ENCODE measurements at places on chromosomes 12 and 14.

- DNase-seq: no peak
These were observed 68.1 kb upstream of the TSPAN11 start for GRCh38 chr12:30858471-30858870.

- DNase-seq: no peak
These were observed 53.2 kb upstream of the PKP2 start for GRCh38 chr12:32949815-32950214.

DNA sequence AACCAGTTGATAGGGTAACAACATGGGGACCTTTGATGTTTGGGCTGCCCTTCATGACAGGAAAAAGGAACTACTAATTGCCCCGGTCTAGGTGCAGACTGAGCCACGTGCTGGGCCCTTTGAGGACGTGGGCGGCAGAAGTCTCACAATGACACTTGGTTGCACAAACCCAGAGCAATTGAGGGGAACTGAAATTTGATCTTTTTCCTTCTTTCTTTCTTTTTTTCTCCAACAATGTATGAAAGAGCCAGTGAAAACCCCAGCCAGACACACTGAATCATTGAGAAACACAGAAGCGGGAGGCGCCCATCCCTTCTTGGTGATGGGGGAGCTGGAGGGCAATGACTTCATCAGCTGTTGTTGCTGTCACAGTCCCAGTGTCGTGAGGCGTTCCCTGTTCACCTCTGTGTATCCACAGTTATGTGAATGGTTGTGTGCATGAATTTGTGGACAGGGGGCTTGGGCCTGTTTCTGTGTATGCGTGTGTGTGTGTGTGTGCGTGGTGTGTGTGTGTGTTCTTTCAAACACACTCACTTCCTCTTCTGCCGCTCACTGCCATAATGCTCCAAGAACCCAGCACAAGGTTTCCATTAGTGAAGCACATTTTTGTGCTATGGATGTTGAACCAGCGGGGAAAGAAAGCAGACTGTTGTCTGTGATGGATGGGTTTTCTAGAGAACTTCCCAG lies 137.5 kb upstream of the CCND2 start:
- peak; percentile 83 for DNase-seq

DNA sequence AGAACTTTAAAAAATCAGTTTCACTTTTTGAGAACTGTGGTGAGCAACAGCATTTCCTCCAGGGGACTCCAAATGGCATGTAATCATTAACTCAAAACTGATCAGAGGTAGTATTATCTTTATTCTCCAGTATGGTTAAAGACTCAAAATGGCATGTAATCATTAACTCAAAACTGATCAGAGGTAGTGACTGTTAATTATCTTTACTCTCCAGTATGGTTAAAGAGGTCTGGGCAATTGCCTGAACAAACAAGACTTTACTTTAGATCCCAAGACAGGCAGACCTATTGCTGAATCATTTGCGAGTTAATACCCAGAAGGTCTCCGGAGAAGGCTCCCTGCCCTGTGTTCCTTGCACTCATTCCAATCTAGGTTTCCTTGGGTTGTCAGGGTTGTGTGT lies 6.6 kb upstream of the ACADS start:
- DNase-seq: no peak

- DNase-seq: no peak
These were observed 1.7 kb downstream of the NDRG2 start for GRCh38 chr14:21023174-21023573.

DNA sequence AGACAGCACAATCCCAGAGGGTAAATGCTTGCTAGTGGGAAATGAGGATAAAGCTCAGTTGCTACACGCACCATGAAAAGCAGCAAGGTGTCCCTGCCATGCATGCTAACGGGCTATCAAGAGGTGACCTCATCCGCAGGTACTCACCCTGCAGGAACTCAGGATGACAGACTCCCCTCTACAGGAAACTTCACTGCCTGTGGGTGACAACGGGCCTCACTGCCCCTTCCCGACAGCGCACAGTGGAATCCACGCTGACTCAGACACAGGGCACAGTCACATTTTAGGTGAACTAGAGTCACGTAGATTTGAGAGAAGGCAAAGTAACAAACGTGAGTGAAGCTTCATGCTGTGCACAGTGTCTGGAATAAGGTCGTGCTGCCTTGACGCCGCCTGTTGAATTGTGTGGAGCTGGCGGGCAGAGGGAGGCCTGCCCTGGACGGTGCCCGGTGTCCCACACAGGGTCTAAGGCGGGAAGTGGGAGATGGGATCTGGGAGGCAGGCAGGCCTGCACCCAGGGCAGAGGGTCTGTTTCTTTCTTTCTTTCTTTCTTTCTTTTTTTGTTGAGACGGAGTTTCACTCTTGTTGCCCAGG lies 331.8 kb downstream of the TMEM132D start:
- no peak for DNase-seq

GRCh38 chr12:127334912-127335644 lies 931.9 kb upstream of the TMEM132C start:
- no peak for DNase-seq

DNA sequence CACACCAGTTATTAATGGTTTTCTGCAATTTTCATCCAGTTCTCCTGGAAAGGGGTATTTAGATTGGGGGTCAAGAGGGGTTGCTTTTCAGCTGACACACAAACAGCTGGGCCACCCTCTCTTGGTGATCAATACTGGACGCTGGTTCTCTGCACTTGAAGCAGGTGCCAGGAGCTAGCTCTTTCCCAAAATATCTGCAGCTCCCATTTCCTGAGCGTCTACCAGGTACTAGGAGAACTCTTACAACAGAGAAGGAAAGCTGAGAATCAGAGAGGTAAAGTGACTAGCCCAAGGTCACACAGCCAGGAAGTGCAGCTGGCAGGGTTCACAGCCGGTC lies 1.2 kb downstream of the TESC start:
- no peak for DNase-seq

- DNase-seq: no peak
These were observed 681.0 kb downstream of the NRXN3 start for GRCh38 chr14:78851189-78851588.

GRCh38 chr14:100388103-100389054 lies 65.2 kb downstream of the SLC25A47 start:
- no peak for DNase-seq

DNA sequence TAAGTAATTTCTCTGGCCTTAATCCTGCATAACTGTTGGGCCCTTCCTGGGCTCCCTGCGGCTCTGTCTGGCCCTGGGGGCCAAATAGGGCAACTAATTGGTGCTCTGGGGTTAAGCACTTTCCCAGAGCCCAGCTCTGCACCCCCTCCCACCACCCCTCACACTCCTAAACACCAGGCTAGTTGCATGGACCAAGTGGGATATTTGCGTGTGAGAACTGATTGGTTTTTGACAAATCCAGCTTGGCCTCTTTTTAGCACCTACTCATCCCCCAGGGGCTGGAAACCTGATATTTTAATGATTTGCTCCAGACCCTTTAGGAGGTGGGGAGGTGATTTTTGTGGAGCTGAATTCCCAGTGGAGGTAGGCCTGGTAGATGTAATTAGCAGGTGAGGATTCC lies 91.9 kb downstream of the DICER1 start:
- no peak for DNase-seq

GRCh38 chr12:32698285-32698684 lies 19.2 kb downstream of the DNM1L start:
- DNase-seq: no peak

- no peak for DNase-seq
These were observed 206.3 kb upstream of the C14orf180 start for GRCh38 chr14:104373055-104373854.

- DNase-seq: no peak
These were observed 22.8 kb downstream of the GALNT8 start for GRCh38 chr12:4743046-4743445.

- DNase-seq: no peak
These were observed 1.7 kb downstream of the HECTD1 start for GRCh38 chr14:31205681-31206535.

DNA sequence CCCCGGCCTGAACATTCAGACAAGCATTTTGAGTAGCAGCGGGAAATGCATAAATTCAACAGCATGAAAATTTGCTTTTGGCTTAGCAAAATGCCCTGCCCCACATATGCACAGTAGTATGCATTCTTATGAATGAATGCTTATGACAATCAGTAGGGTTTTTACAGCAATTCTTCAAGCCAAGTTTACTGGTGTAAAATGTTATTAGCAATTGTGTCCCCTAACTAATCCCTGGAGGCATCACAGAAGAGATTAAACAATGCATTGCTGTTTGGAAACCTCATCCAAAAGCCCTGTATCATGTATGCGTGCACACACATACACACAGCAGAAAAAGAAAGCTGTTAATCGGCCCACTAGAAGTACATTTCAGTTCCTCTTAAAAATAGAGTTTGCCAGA lies 406.5 kb downstream of the LRIG3 start:
- DNase-seq: no peak

DNA sequence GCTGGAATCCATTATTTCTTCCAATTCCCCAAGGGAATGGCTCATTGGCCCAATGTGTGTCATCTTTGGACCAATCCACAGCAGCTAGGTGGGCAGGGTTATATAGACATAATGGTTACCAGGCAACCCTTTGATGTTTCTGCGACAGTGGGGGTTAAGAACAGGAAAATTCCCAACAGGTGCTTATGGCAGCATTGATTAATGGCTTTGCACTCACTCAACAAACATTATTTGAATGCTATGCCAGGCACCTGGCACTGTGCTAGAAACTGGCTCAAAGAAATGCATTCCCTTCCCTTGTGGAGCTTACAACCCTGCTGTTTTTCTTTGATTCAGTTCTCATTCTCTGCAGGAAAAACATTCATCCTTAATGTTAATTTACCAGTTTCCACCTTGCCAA lies 1221.0 kb downstream of the AACS start:
- no peak for DNase-seq

DNA sequence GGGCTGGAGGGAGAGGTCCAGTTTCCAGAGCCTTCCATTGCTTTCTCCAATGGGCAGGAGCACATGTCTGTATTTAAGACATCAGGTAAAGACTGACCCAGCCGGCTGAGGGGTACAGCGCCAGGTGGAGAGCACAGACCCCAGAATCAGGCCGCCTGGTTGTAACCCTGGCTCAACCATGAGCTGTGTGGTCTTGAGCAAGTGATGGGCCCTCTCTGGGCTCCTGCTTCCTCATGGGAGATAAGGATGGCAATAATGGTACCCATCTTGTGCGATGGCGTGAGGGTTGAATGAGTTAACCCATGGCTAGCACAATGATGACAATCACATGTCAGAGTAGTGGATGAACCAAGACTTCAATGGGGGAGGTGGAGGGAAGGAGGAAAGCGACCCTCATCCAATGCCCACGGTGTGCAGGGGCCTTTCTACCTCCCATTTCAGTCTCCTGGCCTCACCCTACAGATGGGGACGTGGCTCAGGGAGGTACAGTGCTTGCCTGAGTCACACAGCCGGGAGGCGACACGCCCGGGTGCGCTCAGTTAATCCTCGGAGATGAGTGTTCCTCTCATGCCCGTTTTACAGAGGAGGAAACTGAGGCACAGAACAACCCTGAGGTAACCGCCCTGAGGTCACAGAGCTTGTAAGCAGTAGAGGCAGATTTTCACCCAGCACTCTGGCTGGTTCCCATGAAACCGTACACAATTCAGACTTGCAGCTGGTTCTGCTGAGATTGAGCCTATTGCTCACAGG lies 163.9 kb downstream of the RBM19 start:
- DNase-seq: no peak

GRCh38 chr14:104689881-104690711 lies 678 bp downstream of the INF2 start:
- no peak for DNase-seq

DNA sequence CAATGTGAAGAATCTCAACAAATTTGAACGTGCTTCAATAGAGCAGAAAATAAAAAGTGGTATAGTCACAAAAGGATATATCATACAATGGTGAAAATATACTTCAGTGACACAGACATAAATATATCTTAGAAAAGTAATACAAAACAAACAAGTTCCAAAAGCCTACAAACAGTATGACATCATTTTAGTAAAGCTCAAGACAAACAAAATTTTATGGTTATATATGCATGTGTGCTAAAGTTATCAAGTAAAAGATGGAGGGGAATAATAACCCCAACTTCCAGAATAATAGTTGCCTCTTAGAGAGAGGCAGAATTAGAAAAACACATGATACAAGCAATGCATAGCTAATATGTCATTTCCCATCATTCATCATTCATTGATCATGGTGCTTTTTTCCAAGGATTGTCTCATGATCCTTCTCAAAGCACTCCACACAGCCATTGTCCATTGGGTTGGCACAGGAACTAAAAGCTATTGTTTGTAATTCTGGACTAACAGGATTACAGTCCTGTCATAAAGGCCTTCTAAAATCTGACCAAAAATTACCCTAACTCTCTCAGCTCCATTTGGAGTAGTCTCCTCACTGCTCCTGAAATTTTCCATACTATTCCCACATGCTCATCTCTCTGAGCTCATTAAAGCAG lies 59.5 kb downstream of the IFNG-AS1 start:
- DNase-seq: no peak

GRCh38 chr12:50572287-50572686 lies 67.5 kb downstream of the DIP2B start:
- DNase-seq: no peak

DNA sequence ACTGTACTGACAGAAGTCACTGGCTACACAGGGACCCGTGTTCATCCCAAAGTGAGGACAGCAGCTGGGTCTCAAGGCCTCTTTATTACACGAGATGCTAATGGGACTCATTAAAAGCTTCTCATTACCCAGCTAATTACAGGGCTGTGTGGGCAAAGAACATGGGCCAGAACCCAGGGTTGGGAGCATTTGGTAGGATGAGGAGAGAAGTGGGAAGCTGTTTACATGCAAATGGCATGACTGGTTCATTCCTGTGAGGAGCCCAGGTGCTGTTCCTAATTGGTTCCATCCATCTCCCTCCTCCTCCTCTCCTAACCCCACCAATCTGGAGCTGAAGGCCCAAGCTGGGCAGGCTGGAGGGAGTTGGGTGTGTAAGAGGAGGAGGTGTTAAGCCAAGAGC lies 8.9 kb upstream of the TAC3 start:
- DNase-seq: no peak

- no peak for DNase-seq
These were observed 13.1 kb downstream of the NKX2-1 start for GRCh38 chr14:36506732-36507614.

DNA sequence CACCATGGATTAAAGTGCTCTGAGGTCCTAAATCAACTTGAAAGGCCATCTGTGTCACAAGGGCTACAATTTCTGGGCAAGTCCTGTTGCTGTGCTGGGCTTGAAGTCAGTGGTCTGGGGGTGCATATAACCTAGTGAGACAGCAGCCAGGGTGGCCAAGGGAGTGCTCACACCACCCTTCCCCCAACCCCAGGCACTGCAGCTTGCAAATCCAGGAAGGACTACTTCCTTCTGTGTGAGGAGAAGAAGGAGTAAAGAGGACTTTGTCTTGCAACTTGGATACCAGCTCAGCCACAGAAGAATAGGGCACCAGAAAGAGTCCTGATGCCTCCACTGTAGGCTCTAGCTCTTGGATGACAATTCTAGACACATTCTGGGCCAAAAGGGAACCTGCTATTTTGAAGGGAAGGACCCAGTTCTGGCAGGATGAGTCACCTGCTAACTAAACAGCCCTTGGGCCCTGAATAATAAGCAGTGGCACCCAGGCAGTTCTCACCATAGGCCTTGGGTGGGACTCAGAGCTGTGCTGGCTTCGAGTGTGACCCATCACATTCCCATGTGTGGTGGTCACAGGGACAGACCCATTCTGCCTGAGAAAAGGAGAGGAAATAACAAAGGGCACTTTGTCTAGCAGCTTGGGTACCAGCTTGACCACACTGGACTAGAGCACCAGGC lies 32.6 kb upstream of the DHRS7 start:
- no peak for DNase-seq

GRCh38 chr14:76181546-76181945 lies 29.8 kb downstream of the GPATCH2L start:
- no peak for DNase-seq

All from GM13976 (cell line).